Peyer's patch (tissue), 4 donors: ENCODE measurements at places on chromosomes 4 and X. TPM values are rescaled to one million over a fixed set of nuclear protein-coding genes. Genes with fewer than 3 reads are reported as not detected.

The SEPTIN6 gene
- 11.6 TPM for total RNA-seq

The ADGRG2 gene
- total RNA-seq, result 1.5 TPM

The TRIM75 gene
- total RNA-seq, result not detected

The CXorf65 gene
- not detected for total RNA-seq

The SLC2A9 gene
- 8.3 TPM for total RNA-seq

The HTN3 gene
- total RNA-seq, result not detected
